NCI-H2227 treated with DMSO at 0.1 percent for 48 hours (cell line): ENCODE measurements at places on chromosomes 7 and 10.

DNA sequence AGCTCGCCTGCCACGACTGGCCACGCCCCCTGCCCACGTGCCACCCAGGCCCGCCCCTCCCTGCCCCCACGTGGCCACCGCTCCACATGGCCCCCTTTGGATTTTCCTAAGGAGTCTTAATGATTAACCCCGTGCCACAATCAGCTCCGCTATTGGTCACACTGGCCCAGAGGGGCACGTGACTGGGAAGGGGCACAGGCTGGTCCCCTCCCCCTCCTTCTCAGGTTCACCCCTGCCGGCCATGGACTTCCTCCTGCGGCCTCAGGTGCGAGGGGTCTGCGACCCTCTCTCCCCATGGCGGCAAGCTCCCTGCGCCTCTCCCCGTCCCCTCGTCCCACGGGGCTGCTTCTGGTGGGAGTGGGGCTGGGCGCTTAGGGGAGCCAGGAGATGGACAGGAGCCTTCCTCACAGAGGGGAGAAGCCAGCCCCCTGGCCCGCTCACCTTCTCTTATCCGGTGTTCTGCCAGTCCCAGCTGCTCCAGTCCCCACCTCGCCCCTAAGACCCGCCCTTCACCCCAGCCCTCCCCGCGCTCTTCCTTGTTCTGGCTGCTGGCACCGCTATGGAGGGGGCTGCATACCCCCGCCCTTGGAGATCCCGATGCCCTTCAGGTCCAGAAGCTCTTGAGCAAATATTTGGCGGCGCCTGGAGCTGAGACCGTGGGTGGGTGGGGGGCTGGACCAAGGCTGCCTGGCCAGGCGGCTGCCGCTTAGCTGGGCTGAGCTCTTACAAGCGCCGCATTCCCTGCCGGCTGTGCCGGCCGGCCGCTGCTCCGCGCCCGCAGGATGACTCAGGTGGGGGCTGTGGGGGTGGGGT, 3.2 kb downstream of the SLC4A2 start:
- DNase-seq, result peak; percentile 21

DNA sequence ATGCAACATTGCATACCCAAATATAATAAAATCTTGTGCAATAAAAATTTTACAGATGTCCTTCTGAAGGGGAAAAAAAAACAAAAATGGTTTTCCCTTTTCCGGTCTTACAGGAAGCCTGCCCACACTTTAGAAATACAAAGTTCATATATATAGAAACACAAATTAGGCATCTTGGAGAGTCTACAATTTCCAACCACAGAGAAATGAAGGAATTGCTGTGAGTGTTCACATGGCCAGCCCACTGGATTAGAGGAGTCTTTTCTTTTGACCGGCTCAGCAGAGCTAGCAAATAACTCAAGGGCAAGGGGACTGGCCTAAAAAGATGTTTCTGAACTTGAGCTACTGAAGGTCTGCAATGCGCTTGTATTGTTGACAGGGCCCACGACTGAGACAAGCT, 92.4 kb downstream of the GLI3 start:
- no peak for DNase-seq

- no peak for DNase-seq
Observed at GRCh38 chr10:62779487-62780248, 24.9 kb upstream of the ADO start.

DNA sequence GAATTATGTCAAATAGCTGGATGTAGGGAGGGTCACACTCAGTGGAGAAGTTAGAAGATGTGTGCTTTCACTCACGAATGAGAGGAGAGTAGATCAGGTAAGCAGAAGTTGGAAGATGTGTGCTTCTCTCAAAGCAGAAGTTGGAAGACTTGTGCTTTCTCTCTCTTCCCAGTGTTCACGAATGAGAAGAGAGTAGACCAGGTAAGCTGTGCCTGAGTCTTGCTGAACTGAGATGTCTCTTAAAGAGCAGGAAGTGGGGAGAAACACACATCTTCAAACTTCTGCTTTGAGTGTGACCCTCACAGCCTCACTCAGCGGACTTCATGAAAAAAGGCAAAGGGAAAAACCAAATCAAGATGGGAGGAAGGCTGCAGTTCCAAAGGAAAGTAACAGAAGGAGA, 7.0 kb upstream of the TMEM243 start:
- no peak for DNase-seq

- no peak for DNase-seq
Observed at GRCh38 chr7:28330384-28331070, 81.8 kb upstream of the CREB5 start.
